ENCODE measurements at places on chromosomes 7 and 10.

- no peak overlapping the region for H3K27ac ChIP-seq
- H3K36me3 ChIP-seq = no peaks in the 10 kb centered on the region
- no peaks in the 10 kb centered on the region for H3K27me3 ChIP-seq
- H3K4me3 ChIP-seq = no peak overlapping the region
- no peak for DNase-seq
Observed at GRCh38 chr7:27872356-27873275, 132.7 kb downstream of the TAX1BP1 start.

GRCh38 chr10:58818900-58819299 lies 306.2 kb downstream of the BICC1 start:
- H3K4me1 ChIP-seq = peaks cover 4% of the 10 kb centered on the region
- no peak overlapping the region for H3K4me3 ChIP-seq
- H3K36me3 ChIP-seq = no peaks in the 10 kb centered on the region
- no peak for DNase-seq

GRCh38 chr10:94217411-94217810 lies 145.3 kb downstream of the NOC3L start:
- H3K27ac ChIP-seq = no peak overlapping the region
- peaks cover 45% of the 10 kb centered on the region for H3K4me1 ChIP-seq
- H3K36me3 ChIP-seq = no peaks in the 10 kb centered on the region
- H3K4me3 ChIP-seq = no peak overlapping the region
- DNase-seq = no peak
- no peaks in the 10 kb centered on the region for H3K27me3 ChIP-seq

GRCh38 chr7:115133248-115133647 lies 211.4 kb downstream of the MDFIC start:
- DNase-seq = no peak
- H3K4me3 ChIP-seq = no peak overlapping the region
- H3K27ac ChIP-seq = no peak overlapping the region
- H3K27me3 ChIP-seq = no peaks in the 10 kb centered on the region
- peaks cover 13% of the 10 kb centered on the region for H3K4me1 ChIP-seq

- H3K4me3 ChIP-seq = peak overlapping the region; percentile 40
- peak; percentile 38 for DNase-seq
- H3K27ac ChIP-seq = peak overlapping the region; percentile 89
- H3K36me3 ChIP-seq = peaks cover 28% of the 10 kb centered on the region
Observed at GRCh38 chr10:32266979-32267378, 80.0 kb downstream of the EPC1 start.

DNA sequence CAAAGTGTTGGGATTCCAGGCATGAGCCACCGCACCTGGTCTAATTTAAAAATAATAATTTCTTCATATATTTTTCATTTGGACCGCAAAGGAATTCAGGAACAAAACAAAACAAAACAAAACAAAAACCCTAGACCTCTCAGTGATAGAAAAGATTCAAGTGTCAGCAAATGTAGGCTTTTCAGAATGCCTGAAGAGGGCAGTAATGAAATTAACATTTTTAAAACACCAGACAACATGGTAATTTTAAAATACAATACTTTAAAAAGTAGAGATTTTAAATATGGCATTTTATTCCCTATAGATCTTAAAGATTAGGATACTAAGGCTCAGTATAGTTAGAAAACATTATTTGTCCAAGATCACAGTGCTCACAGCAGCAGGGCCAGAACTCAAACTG lies 36.6 kb downstream of the DNMBP start:
- H3K27me3 ChIP-seq = no peaks in the 10 kb centered on the region
- no peak for DNase-seq
- H3K36me3 ChIP-seq = peaks cover 8% of the 10 kb centered on the region
- H3K4me1 ChIP-seq = peaks cover 5% of the 10 kb centered on the region
- no peak overlapping the region for H3K4me3 ChIP-seq

- no peak overlapping the region for H3K4me3 ChIP-seq
- peaks cover 14% of the 10 kb centered on the region for H3K4me1 ChIP-seq
- no peaks in the 10 kb centered on the region for H3K27me3 ChIP-seq
- H3K27ac ChIP-seq = peak overlapping the region; percentile 41
Observed at GRCh38 chr7:112995059-112995824, 91.4 kb downstream of the GPR85 start.

GRCh38 chr10:26571655-26572054 lies 125.8 kb upstream of the PDSS1 start:
- H3K4me1 ChIP-seq = peaks cover 8% of the 10 kb centered on the region
- no peaks in the 10 kb centered on the region for H3K27me3 ChIP-seq
- no peak overlapping the region for H3K4me3 ChIP-seq
- H3K27ac ChIP-seq = no peak overlapping the region
- peaks cover 12% of the 10 kb centered on the region for H3K36me3 ChIP-seq
- no peak for DNase-seq

- H3K4me3 ChIP-seq = no peak overlapping the region
- peaks cover 29% of the 10 kb centered on the region for H3K36me3 ChIP-seq
- peaks cover 78% of the 10 kb centered on the region for H3K4me1 ChIP-seq
- DNase-seq = peak; percentile 28
- H3K27ac ChIP-seq = peak overlapping the region; percentile 80
- no peaks in the 10 kb centered on the region for H3K27me3 ChIP-seq
Observed at GRCh38 chr7:43294080-43294630, 181.7 kb downstream of the HECW1 start.

DNA sequence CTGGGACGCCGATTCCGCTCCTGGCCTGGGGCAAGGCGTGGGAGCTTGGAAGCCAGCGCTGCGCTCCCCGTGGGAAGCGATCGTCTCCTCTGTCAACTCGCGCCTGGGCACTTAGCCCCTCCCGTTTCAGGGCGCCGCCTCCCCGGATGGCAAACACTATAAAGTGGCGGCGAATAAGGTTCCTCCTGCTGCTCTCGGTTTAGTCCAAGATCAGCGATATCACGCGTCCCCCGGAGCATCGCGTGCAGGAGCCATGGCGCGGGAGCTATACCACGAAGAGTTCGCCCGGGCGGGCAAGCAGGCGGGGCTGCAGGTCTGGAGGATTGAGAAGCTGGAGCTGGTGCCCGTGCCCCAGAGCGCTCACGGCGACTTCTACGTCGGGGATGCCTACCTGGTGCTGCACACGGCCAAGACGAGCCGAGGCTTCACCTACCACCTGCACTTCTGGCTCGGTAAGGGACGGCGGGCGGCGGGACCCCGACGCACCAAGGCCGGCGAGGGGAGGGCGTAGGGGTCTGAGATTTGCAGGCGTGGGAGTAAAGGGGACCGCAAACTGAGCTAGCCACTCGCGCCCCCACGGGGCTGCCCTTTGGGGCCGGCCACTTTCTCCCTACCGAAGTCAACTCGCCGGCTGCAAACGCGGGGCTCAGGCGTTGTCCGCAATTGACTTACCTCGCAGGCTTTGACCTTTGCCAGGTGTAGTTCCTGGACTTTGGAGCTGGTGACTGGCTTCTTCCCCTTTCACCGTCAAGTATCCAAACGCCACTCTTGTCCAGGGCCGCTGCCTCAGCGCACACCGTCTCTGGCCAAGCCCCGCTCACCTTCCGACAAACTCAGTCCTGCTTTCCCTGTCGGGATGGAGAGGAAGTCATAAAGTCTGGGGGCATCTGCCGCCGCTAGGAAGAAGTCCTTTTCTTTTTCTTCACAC lies at the start of gene SCIN:
SCIN (plus strand) TSS at position 187 of the 928 bp plus-strand sequence; CDS start at position 254, 67 bp downstream.
- DNase-seq = peak; percentile 55
- H3K4me3 ChIP-seq = peak within 1 kb of the TSS; percentile 74
- no peak within 1 kb of the TSS for H3K27ac ChIP-seq
- peaks cover 23% of the 10 kb centered on the region for H3K4me1 ChIP-seq
- no peaks in the 10 kb centered on the region for H3K36me3 ChIP-seq
- peaks cover 48% of the 10 kb centered on the region for H3K27me3 ChIP-seq

DNA sequence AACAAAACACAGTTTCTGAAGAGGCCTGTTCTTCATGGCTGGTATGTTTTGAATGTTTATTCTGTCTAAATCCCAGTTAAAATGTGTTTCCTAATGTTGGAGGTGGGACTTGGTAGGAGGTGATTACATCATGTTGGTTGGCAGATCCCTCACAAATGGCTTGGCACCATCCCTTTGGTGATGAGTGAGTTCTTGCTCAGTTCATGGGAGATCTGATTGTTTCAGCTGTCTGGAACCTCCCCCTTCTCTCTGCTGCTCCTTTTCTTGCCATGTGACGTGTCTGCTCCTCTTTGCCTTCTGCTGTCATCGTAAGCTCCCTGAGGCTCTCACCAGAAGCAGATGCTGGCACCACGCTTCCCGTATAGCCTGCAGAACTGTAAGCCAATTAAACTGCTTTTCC lies 383.6 kb upstream of the TPK1 start:
- H3K4me1 ChIP-seq = peaks cover 4% of the 10 kb centered on the region
- H3K4me3 ChIP-seq = no peak overlapping the region
- no peaks in the 10 kb centered on the region for H3K36me3 ChIP-seq
- no peak for DNase-seq
- no peaks in the 10 kb centered on the region for H3K27me3 ChIP-seq
- H3K27ac ChIP-seq = no peak overlapping the region

DNA sequence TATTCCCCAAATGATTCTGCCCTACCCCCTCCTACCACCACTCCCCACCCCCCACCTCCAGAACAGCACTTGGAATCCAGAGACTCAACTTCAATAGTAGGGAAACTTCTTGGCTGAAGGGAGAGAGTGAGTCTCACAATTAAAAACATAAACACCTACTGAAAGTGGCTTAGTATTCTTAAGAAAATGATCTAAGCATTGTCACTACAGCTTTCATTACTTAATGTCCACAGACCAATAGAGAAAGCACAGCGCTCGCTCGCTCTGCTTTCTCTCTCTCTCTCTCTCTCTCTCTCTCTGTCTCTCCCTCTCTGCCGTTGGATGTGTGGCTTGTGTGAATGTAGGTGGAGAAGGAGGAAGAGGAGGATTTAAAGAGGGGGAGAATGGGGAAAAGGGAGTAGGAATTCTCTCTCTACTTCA lies 1.5 kb upstream of the SEMA3A start:
- no peaks in the 10 kb centered on the region for H3K27me3 ChIP-seq
- no peak for DNase-seq
- peak overlapping the region; percentile 95 for H3K27ac ChIP-seq

DNA sequence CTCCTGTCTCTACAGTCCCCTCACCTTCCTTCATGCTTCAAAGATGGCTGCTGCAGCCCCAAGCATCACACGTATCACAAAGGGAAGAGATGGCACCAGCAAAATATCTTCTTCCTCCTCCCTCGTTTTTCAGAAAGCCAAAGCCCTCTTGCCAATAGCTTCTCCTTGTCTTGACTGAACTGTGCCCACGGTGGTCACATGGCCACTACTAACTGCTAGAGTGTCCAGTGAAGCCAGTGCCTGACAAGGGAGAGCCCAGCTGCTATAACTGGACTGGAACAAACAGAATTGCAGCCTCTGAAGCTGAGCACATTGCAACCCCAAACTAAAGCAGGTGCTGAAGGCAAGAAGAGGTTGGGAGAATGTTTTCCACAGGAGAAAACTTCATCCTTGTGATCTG lies 120.8 kb upstream of the RET start:
- peaks cover 22% of the 10 kb centered on the region for H3K4me1 ChIP-seq
- H3K27me3 ChIP-seq = peaks cover 6% of the 10 kb centered on the region
- no peak overlapping the region for H3K27ac ChIP-seq
- H3K36me3 ChIP-seq = peaks cover 3% of the 10 kb centered on the region
- DNase-seq = no peak

- no peak for DNase-seq
- H3K27ac ChIP-seq = no peak overlapping the region
- no peak overlapping the region for H3K4me3 ChIP-seq
Observed at GRCh38 chr7:17136126-17136525, 162.3 kb upstream of the AHR start.

- H3K4me3 ChIP-seq = no peak overlapping the region
- H3K27me3 ChIP-seq = no peaks in the 10 kb centered on the region
- H3K27ac ChIP-seq = no peak overlapping the region
Observed at GRCh38 chr10:14192746-14193145, 138.0 kb downstream of the FRMD4A start.

DNA sequence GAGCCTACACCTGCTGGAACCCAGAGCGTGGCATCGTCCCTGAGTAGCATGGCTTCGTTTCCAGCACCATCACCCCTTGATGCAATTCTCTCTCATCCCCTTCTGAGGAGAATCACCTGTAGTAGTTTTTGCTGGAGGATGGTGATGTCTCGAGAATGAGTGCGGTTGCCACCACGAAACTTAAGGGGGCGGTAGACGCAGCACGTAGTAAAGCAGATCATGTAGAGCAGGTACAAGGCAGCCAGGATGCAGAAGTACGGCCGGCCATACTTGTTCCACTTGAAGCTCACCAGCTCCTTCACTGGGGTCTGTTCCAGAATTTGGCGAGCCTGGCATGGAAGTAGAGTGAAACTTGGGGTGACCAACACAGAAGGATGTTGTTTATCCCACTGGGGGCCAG lies 8.1 kb downstream of the TRPV5 start:
- H3K27ac ChIP-seq = no peak overlapping the region
- no peaks in the 10 kb centered on the region for H3K36me3 ChIP-seq
- H3K4me1 ChIP-seq = no peaks in the 10 kb centered on the region
- no peak overlapping the region for H3K4me3 ChIP-seq
- DNase-seq = peak; percentile 70

All from WTC11 (cell line).